Heart right ventricle (tissue), 16 donors: ENCODE measurements at places on chromosomes 16 and 17. TPM values are rescaled to one million over a fixed set of nuclear protein-coding genes. Genes with fewer than 3 reads are reported as not detected.

- H3K4me3 ChIP-seq, result no peak overlapping the region
- no peaks in the 10 kb centered on the region for H3K27me3 ChIP-seq
- H3K36me3 ChIP-seq, result peaks cover 61% of the 10 kb centered on the region
- H3K4me1 ChIP-seq, result peaks cover 8% of the 10 kb centered on the region
These were observed 30.3 kb downstream of the HMOX2 start for GRCh38 chr16:4506450-4506849.

- no peaks in the 10 kb centered on the region for H3K4me1 ChIP-seq
- no peak for DNase-seq
- no peak overlapping the region for H3K27ac ChIP-seq
- H3K27me3 ChIP-seq, result no peaks in the 10 kb centered on the region
- no peaks in the 10 kb centered on the region for H3K36me3 ChIP-seq
These were observed 114.4 kb upstream of the HAS3 start for GRCh38 chr16:68991075-68991474.

- no peaks in the 10 kb centered on the region for H3K27me3 ChIP-seq
- H3K4me1 ChIP-seq, result peaks cover 66% of the 10 kb centered on the region
- peak overlapping the region; percentile 60 for H3K27ac ChIP-seq
- peak; percentile 65 for DNase-seq
These were observed 41.0 kb downstream of the NXPH3 start for GRCh38 chr17:49616601-49617131.

Gene PIPOX
- 1.2 TPM for total RNA-seq

Gene HBA1
- total RNA-seq, result 158 TPM

Gene GNG13
- not detected for total RNA-seq

- H3K4me3 ChIP-seq, result no peak overlapping the region
- no peak overlapping the region for H3K27ac ChIP-seq
- no peaks in the 10 kb centered on the region for H3K36me3 ChIP-seq
- peaks cover 73% of the 10 kb centered on the region for H3K27me3 ChIP-seq
- peaks cover 5% of the 10 kb centered on the region for H3K4me1 ChIP-seq
These were observed 2.2 kb downstream of the HS3ST6 start for GRCh38 chr16:1915732-1916639.

Gene CCL22
- not detected for total RNA-seq

DNA sequence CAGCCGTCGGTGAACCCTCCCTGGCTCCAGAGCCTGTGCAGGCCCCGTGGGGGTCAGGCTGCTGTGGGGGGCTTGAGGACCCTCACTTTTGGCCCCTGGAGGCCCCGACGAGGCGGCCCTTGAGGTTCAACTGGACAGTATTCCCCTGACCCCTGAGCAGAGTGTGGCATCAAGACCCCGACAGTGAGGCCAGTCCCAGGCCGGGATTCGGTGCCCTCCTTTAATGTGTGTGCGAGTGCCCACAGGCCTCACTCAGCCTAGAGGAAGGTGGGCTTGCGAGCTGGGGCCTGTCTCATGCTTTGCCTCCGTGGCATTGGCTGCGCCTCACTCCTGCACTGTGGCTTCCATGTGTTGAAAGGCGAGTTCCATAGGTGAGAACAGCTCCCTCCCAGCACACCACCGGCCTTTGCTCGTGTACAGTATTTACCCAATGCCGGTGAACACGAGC is 94.5 kb downstream of the METRNL start:
- no peaks in the 10 kb centered on the region for H3K27me3 ChIP-seq
- no peaks in the 10 kb centered on the region for H3K4me1 ChIP-seq
- H3K27ac ChIP-seq, result no peak overlapping the region
- no peak for DNase-seq
- no peak overlapping the region for H3K4me3 ChIP-seq

Gene PPP1R1B
- total RNA-seq, result 1.1 TPM

DNA sequence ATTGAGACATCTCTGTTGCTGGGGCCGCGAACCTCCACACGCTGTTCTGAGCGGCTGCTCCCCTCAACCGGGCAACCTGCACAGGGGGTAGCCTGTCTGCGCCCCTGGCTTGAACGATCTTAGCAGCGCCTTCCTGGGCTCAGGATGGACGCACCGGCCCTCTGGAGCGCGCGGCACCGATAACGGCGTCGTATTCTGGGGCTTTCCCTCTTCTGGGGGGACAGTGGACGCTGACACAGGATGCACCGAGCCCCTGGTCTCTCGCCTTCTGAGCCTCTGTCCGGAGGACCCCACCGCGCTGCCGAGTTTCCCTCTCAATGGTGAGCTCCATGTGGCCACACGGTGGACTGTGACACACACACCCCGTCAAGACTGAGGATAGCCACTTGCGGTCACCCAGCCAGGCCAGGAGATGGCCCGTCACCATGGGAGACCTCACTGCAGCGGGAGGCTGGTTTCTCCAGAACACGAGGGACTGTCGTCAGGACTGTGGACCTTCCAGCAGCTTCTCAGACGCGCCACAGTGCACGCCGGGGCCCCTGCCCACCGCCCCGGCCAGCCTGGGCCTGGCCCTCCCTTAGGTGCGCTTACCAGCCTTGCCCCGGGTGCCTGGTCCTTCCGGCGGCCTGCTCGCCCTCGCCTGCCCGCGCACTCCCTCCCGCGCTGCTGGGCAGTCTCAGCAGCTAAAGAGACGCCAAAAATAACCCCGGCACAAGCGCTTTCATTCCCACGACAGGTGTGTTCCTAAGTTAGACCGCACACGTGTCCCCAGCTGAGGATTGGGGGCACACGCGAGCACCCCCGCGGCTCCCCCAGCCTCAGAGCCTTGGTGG is 30.0 kb upstream of the PABPN1L start:
- DNase-seq, result no peak
- H3K27ac ChIP-seq, result no peak overlapping the region
- no peaks in the 10 kb centered on the region for H3K27me3 ChIP-seq
- H3K4me1 ChIP-seq, result no peaks in the 10 kb centered on the region
